A549 (cell line): ENCODE measurements at places on chromosomes 12 and 14. TPM values are rescaled to one million over a fixed set of nuclear protein-coding genes. Genes with fewer than 3 reads are reported as not detected.

GRCh38 chr14:54568821-54569595 is 2.1 kb downstream of the SAMD4A start:
- no peak for DNase-seq

- peak; percentile 84 for DNase-seq
Observed at GRCh38 chr12:79547735-79548609, 142.8 kb downstream of the PAWR start.

- no peak for DNase-seq
Observed at GRCh38 chr12:38890102-38890855, 15.1 kb downstream of the CPNE8 start.

GRCh38 chr14:62138593-62138992 is 376.4 kb downstream of the SNAPC1 start:
- no peak for DNase-seq

DNA sequence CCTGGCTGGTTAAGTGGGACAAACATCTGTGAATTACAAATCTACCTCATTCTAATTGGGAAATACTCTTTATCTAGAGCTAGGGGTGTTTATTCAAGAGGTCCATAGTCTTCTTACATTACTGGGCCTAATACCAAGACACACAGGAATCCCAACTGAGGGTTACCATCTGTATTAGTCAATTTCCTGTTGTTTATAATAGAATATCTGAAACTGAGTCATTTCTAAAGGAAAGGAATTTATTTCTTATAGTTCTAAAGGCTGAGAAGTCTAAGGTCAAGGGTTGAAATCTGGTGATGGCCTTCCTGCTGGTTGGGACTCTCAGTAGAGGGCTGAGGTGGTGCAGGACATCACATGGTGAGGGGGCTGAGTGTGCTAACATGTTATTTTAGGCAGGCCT is 36.0 kb downstream of the RTRAF start:
- DNase-seq = no peak

GRCh38 chr12:130288691-130289090 is 49.0 kb upstream of the PIWIL1 start:
- no peak for DNase-seq

DNA sequence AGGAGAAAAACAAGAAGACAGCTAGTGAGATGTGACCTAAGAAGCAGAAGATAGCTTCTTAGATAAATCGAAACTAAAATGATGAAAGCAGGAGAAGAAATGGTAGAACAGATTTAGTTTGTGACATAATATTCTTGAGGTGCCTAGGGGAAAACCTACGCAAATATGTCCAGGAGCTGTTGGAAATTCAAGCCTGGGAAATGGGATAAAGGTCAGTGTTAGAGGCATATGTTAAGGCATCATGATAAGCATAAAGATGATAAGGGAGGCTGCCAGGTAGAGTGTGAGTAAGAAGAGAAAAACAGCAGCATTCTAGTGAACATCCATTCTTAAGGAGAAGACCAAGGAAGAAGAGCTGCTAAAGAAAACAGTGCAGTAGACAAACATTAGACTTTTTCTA is 109.6 kb upstream of the LGR5 start:
- no peak for DNase-seq

- DNase-seq = no peak
Observed at GRCh38 chr12:114685320-114685781, 1.4 kb upstream of the TBX3 start.

TMX1 gene
- polyA plus RNA-seq = 57.7 to 64.0 TPM (median 59.6 TPM) in 3 replicates

CEP83 gene
- polyA plus RNA-seq = 7.0 to 9.8 TPM (median 8.5 TPM) in 3 replicates

TOMM20L gene
- not detected in 3 replicates for polyA plus RNA-seq
